ENCODE measurements at places on chromosomes 12 and 14. TPM values are rescaled to one million over a fixed set of nuclear protein-coding genes. Genes with fewer than 3 reads are reported as not detected.

Gene LRRC9
- under 0.01 TPM for total RNA-seq

Gene CCDC38
- total RNA-seq, result not detected

Gene GXYLT1
- 20.2 TPM for total RNA-seq

Gene CD4
- 3.7 TPM for total RNA-seq

Gene MUCL1
- not detected for total RNA-seq

DNA sequence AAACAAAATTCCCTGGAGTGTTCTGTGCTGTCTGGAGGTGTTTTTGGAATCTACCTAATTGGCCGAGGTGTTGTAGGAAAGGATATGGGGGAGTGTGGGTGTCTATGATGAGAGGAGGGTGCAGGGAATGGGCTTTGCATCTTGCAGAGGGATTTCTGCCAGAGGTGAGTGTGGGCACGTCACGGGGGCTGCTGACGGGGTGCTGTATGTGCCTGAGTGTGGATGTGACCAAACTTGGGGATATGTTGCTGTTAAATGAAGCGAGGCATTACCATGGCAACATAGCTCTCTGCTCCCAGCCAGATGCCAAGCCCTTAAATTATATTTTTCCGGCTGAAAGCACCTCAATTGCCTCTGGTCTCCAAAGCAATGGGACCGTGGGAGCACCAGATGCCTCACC, 44.3 kb upstream of the SPTLC2 start:
- peak; percentile 22 for DNase-seq

GRCh38 chr12:41277100-41277945, 89.2 kb downstream of the PDZRN4 start:
- peak; percentile 72 for DNase-seq

GRCh38 chr14:56659964-56660551, 80.5 kb downstream of the TMEM260 start:
- DNase-seq, result peak; percentile 73

DNA sequence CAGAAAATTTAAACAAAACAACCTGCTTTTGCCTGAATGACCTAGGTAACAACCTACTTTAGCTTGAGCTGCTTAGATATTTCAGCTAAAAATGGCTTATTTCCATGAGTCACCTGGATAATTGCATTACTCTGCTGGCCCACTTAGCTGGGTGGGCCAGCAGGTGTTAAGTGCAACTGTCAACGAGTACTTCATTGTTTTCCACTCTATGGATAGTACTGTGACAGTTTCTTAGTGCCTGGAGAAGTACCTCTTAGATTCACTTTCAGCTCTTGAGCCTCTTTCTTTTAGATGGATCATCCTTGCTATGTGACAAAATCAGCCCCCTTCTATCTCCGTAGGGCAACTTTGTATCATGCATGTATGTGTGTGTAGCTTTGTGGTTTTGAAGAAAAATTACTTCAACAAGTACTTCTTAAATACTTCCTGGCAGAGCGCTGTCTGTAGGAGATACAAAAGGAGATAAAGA, 368.2 kb upstream of the ATP2B1 start:
- no peak for DNase-seq

- DNase-seq, result peak; percentile 11
These were observed 348.5 kb upstream of the DDHD1 start for GRCh38 chr14:53501361-53502211.

- DNase-seq, result no peak
These were observed 358.9 kb downstream of the PAWR start for GRCh38 chr12:79331870-79332269.

GRCh38 chr12:93183940-93184671, 193.6 kb upstream of the NUDT4 start:
- DNase-seq, result peak; percentile 75

DNA sequence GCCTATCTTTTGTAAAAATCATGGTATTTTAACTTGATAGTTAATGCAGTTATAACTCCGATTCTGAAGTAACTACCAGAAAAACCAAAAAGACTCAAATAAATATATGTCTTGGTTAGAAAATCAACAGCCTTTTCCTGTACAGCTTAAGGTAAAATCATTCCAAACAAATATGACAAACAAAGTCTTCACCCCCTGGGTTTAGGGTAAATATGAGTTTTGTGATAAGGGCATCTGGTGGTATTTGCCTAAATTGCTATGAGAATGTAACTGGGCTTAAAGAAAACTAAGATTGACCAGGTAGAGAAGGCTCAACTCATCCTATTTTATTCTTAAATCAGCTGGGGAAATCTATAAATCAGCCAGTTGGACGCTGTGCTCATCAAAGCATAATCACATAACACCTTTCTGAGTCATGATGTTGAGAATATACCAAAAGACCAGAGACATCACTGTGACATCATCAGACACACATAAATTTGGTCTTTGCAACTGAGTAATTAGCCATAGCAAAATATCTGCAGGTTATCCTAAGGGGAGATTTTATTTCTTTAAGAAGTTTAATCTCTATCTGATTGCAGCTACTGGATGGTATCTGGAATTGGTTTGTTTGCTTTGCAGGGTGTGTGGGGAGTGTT, 133.9 kb downstream of the STXBP6 start:
- DNase-seq, result no peak

DNA sequence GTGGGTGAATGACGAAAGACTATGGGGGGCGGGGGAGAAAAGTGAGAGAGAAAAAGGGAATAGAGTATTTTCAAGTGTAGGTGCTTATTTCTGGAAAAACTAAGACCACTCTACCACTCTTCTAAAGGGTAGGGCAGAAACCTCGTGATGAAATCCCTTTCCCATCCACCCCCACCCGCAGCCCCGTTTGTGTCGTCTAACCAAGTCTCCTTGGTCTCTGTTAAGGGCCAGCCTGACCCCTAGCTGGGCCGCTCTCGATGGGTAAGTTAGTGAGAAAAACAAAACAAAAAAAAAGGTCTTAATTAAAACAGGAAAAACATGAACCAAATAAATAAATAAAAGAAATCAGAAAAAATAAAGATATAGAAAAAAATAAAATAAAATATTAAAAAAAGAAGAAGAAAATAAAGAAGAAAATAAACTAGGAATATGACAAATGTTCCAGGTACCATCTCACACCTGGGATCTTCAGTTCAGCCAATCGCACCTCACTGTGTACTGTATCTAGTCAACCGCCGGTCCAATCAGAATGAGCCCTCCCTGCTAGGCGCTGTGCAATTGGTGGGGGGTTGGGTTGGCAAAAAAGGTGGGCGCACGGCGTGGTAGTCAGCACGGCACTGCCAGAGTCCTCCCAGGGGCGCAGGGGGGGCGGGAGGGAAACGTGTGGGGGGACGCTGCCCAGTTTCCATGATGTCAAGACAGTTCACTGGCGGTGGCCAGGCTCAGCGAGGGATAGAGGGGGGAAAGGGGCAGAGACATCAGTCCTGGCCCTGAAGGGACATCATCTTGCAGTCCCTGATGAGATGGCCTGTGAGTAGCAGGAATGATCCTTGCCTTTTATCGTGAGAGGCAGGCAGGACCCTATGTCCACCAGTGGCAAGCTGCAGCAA, 9.8 kb upstream of the CDH24 start:
- DNase-seq, result no peak

GRCh38 chr12:25926536-25926935, 31.9 kb upstream of the RASSF8 start:
- DNase-seq, result no peak

GRCh38 chr12:116222358-116222757, 55.1 kb downstream of the MED13L start:
- peak; percentile 82 for DNase-seq

- peak; percentile 38 for DNase-seq
These were observed 23.4 kb upstream of the SLC35F4 start for GRCh38 chr14:57889245-57889644.

GRCh38 chr12:3354586-3354985, 136.4 kb upstream of the PRMT8 start:
- no peak for DNase-seq
